ENCODE measurements at places on chromosomes 2 and 18.

GRCh38 chr2:217612920-217613319 lies 389.9 kb downstream of the TNS1 start:
- DNase-seq = no peak

DNA sequence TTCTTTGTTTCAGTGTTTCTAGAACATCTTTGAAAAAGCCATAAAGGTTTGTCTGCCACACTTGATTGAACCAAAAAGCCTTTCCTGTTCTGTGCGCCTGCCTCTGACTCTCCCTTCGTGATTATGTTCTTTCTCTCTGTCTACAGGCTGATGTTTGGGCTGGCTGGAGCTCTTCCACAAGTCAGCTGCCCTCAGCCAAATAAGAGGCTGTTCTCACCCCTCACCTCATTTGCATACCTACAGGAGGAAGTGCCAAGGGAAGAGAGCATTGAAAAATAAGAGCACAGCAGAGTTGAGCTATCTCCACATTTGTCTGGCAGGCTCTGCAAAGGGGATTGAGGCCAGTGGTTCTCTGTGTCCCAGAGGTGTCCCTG lies 15.8 kb downstream of the INPP5D start:
- DNase-seq = peak; percentile 31

GRCh38 chr18:36627637-36628036 lies 201.2 kb downstream of the TPGS2 start:
- no peak for DNase-seq

- no peak for DNase-seq
These were observed 30.0 kb upstream of the KLHL14 start for GRCh38 chr18:32802591-32803451.

- DNase-seq = no peak
These were observed at the start of gene RAMP1 for GRCh38 chr2:237859533-237860272. RAMP1 (plus strand) TSS chr2:237859623; CDS start chr2:237859676, 53 bp downstream.

GRCh38 chr2:149849136-149849535 lies 261.6 kb upstream of the MMADHC start:
- DNase-seq = no peak

GRCh38 chr2:54422072-54422581 lies 34.0 kb upstream of the SPTBN1 start:
- DNase-seq = peak; percentile 47

DNA sequence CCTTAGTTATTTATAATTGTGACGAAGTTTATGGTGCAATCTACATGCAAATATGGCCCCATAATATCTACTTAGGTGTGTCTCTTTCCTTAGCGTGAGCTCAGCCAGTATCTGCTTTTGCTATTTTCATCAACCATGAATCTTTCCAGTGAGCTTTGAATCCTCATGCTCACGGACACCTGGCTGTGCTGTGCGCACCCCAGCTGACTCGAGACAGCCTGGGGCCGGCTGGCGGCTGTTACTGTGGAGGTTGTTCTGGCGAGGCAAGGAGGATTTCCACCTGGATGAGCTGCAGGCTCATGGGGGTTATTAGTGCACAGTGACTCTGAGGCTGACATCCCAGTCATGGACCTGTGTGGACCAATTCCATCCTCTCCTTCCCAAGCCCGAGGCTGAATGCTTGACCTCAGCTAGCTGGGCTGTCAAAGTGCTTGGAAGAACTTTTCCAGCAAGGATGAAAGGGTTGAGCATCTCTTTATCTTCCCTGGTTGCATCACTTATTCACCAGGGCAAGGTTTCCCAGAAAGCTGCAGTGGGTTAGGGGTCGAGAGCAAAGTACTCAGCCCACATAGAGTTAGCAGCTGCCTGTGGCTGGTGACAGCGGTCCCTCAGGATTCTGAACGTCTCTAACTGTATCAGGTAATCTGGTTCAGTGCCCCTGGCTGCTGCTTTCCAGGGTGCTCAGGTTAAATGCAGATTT lies 141.7 kb downstream of the ARL4C start:
- no peak for DNase-seq

- DNase-seq = no peak
These were observed 101.0 kb upstream of the RNF152 start for GRCh38 chr18:61993831-61994230.

- no peak for DNase-seq
These were observed 304.8 kb downstream of the RND3 start for GRCh38 chr2:150182566-150183235.

DNA sequence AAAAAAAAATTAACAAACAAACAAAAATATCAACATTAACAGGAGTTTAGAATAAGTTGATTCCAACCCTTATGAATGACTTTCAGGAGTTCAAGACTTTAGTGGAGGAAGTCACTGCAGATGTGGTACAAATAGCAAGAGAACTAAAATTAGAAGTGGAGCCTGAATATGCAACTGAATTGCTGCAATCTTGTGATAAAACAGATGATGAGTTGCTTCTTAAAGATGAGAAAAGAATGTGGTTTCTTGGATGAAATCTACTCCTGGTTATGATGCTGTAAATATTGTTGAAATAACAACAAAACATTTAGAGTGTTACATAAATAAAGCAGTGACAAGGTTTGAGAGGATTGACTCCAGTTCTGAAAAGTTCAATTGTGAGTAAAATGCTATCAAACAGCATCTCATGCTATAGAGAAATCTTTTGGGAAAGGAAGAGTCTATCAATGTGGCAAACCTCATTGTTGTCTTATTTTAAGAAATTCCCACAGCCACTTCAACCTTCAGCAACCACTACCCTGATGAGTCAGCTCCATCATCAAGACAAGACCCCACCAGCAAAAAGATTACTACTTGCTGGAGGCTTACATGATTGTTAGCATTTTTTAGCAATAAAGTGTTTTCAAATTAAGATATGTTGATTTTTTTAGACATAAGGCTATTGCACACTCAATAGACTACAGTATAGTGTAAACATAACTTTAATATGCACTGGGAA lies 42.7 kb upstream of the TAF4B start:
- no peak for DNase-seq

GRCh38 chr18:62606106-62606505 lies 83.3 kb downstream of the ZCCHC2 start:
- DNase-seq = no peak

GRCh38 chr2:76008001-76008702 lies 297.4 kb upstream of the GCFC2 start:
- DNase-seq = no peak

DNA sequence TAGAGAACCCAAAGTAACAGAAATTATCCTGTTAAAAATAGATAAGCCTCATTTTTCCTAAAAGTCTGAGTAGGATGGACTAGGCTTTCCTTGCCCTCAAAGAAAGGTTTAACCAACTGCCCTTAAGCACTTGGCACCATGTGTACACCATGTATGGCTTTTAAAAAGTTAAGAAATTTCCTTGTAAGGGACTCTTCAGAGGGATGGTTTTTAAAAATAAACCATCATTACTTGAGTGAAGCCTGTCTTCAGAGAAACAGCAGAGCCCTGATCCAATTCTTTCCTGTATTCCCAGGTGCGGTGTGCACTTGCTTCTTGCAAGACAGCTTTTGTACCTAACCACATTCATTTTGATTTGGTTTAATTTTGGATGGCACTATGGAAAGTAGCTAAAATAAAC lies 1.1 kb upstream of the NEMP2 start:
- no peak for DNase-seq

- DNase-seq = no peak
These were observed 22.9 kb upstream of the YWHAQ start for GRCh38 chr2:9653485-9654271.

DNA sequence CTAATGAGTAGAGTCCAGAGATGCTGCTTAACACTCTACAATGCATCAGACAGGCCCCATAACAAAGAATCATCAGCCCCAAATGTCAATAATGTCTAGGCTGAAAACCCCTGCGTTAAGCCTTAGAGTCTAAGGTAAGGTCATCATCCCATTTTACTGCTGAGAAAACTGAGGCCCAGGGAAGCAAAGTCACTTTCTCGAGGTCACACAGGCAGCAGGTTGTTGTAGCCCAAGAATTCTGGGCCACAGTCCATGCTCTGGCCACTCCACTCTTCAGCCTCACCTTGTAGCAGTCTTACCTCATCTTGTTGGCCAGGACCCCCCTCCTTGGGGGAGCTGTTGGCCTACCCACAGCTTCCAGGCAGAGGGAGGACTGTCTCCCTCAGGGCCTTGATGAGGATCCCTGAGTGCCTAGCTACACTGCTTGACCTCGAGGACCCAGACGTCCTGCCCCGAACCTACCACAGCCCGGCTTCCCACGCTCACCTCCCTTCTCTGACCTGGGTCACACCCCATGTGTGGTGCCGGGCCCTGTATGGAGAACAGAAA lies 54.4 kb downstream of the SMAD7 start:
- DNase-seq = no peak

DNA sequence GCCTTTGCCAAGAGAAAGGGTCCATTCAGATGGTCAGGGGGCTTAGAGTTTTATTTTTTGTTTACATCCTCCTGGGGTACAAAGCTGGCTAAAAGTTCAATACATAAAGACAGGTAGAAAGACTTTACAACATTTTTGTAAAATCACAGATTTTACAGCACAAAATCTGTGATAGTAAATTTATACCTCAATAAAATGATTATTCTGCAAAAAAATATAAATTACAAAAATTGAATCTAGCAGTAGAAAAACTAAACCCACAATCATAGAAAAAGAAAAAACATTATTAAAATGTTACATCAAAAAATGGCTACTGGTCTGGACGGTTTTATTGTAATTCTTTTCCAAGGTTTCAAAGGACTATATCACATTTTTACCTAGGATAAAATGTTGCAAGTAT lies 674.2 kb upstream of the CHAC2 start:
- no peak for DNase-seq

DNA sequence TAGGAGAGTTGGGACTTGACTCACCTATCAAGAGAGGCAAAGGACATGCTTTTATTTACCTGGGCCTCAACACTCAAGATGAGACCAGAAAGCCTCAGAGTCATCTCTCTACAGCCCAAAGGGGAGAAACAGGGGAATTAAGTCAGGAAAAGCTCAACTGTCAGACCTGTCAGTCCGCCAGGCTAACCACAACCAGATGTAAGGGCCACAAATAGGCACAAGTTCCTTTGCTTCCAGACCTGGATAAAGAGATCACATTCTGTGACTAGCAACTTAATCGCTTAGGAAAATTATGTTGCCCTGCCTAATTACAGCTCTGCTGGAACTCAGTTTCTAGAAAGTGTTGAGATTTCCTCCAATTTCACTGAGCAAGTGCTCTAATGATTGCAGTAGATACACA lies 67.9 kb downstream of the ANKRD44 start:
- DNase-seq = no peak

DNA sequence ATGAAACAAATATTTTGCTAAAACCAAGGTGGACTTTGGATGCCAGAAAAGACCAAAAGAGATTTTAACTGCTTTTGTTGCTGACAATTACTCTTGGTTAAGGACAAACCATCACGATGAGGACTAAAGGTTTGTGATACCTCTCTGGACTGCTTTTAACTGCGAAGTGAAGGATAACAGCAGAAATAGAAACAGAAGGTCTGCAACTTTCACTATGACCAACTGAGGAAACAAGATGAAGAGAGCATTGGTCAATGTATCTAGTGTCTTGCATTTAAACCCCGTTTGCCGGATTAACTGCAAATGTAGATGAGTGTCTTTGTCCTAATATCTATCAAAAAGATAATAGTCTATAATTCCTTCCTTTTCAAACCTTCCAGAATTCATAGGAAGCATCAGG lies 541.7 kb downstream of the ERBB4 start:
- no peak for DNase-seq

GRCh38 chr2:30408961-30409387 lies 38.1 kb upstream of the LCLAT1 start:
- no peak for DNase-seq
